Activated CD4-positive, alpha-beta T cell treated with anti-CD3 and anti-CD28 coated beads, Interleukin-2, amount 50 U/mL, for 48 hours (primary cell): ENCODE measurements at places on chromosomes 1 and 21.

DNA sequence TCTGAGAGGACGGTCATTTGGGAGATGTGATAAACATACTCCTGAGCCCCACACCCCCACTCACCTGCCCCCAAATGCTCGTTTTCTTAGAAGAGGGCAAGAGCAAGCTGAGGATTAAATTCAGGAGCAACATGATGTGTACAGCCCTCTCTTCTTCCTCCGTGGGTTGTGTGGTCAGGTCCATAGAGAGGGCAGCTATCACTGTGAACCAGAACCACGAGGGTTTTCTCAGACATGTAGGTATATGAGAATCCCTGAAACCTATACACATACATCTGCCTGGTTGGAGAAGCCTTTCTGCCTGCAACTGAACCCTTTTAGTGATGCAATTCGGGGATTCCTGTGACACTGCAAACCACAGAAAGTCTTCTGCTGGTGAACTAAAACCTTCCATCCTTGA is 38.9 kb downstream of the PGM1 start:
- DNase-seq, result no peak

- DNase-seq, result no peak
These were observed 124.8 kb downstream of the PRDM16 start for GRCh38 chr1:3193811-3194210.

- no peak for DNase-seq
These were observed 454.8 kb upstream of the ADAMTS5 start for GRCh38 chr21:27421654-27422053.

DNA sequence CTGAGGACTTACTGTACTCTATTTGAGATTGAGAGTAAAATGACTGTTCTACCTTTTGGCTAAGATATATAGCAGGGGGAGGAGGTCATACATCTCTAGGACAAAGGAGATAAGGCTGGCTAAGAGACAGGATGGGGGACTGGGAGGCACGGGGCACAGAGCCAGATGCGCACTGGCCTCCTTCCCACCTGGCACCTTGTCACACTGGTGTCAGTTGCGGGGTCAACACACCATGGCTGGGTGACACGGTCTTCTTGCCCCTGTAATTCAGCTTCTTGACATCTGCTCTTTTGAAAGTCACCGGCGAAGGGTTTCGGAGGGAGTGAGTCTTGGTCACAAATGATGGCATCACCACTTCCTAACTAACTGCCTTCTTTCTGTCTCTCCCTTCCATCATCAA is 177.3 kb downstream of the ZSCAN20 start:
- no peak for DNase-seq

DNA sequence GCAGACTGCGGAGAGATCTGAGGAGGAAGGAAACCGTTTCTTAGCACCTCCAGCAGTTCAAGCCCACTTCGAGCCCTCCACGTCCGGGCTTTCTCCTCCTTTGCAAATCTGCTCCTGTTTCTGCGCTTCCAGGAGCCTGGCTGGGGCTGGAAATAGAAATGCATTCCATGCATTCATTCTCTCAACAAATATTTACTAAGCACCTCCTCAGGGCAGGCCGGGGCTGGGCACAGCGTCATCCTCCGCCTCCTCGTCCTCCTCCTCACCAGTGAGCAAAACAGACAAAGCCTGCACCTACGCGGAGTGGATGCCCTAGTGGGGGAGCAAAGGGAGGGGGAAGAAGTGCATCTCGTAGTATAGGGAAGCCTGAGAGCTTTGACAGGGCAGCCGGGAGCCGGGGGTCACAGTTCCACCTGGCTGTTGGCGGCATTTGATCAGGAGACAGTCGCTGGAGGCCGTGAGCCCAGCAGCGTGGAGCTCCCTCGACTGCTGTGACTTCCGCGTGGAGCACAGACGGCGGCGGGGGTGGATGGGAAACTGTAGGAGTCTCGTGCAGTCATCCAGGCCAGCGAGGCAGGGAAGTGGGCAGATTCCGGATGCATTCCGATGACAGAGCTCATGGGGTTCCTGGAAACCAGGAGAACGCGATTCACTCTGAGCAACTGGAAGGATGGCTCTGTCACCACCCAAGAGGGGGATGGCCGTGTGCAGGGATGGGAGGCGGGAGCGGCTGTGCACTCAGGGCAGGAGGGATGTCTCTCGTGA is 93.5 kb downstream of the SIK1 start:
- DNase-seq, result no peak

DNA sequence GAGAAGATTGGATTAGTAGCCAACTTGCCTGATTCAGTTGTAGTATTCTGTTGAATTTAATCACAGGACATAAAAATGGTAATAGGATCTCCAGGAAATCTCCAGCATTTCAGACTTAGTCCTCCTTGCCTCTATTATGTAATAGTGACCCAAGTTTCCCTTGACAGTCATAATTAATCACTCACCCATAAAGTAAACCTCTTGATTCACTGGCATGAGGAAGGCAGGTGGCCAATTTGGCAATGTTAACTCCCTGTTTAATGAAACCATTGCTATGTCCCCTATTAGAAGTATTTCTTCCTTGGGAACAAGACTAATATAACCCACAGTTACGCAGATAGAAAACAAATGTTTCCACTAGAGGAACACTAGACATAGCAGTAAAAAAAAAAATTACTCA is 604.8 kb upstream of the CXADR start:
- no peak for DNase-seq

GRCh38 chr1:221711063-221711577 is 30.8 kb downstream of the DUSP10 start:
- no peak for DNase-seq

- no peak for DNase-seq
These were observed 23.0 kb upstream of the DNAJC11 start for GRCh38 chr1:6724517-6725141.

DNA sequence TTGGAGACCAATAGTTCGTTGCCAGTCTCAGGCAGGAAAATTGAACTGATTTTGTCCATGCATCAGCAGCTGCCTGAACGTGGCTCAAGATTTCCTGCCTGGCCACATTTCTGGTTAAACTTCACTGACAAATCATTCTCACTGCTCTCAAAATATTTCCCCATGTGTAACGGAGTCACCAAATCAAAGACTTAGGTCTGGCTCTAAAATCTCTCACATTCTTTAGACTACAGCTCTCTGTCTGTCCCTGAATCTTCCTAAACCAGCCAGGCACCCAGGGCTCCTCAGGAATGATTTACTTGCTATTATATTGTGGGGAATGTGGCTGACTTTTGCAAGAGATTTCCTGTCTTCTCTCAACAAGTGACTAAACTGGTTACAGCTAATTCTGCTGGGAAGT is 49.2 kb upstream of the GJA8 start:
- DNase-seq, result no peak

DNA sequence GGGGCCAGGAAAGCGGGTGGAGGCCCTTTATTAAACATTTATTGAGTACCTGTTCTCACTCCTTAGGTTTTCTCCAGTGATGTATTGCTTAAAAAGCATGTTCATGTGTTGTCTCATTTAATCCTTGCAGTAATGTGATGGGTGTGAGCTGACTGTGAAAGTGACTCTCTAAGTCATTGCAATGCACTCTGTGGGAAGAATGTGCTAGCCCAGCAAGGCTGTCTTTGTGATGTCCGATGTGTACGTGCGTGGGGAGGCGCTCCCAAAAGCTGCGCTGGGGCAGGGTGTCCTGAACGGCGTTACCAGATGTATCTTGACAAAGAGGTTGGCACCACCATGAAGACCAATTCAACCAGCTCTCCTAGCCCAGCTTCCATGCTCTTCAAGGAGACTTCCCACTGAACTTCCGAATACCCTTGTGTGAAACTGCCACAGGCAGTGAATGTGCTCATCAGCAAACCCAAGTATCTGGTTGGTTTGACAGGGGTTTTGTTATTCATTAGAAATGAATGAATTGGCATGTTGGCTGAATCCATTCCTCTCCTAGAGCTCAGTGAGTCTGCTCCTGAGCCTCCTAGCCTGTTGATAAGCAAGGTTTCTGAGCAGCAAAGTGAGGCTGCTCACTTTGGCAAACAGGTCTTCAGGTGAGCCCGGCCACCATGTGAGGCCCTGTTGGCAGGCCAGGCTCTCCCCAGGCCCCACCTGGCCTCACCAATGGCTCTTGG is 28.0 kb downstream of the NUAK2 start:
- DNase-seq, result no peak

- no peak for DNase-seq
These were observed 205.1 kb downstream of the PLPP3 start for GRCh38 chr1:56374026-56374974.

DNA sequence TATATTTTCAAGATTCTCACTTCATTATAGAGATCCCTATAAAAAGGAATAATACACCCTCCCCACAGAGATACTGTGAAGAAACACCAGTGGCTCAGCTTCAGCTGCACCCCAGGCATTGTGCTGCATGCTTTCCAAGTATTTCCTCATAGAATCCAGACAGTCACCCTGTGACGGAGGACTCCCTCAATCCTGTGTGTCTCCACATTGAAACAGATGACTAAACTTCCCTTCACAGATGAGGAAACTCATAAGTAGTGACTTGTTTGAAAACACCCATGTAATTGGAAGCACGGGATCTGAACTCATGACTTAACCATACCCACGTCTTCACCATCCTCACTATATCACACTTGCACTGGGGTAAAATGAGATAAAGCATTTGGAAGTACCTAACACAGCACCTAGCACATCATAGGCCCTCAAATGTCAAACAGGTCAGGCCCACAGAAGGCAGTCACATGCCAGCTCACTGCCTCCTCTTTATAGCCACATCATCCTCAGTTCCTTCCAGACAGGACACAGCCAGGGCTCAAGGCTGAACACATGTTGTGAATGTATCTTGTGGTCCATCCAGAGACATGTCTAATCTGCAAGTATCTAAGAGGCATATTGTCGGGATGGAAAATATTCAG is 55.2 kb downstream of the GPR161 start:
- no peak for DNase-seq

DNA sequence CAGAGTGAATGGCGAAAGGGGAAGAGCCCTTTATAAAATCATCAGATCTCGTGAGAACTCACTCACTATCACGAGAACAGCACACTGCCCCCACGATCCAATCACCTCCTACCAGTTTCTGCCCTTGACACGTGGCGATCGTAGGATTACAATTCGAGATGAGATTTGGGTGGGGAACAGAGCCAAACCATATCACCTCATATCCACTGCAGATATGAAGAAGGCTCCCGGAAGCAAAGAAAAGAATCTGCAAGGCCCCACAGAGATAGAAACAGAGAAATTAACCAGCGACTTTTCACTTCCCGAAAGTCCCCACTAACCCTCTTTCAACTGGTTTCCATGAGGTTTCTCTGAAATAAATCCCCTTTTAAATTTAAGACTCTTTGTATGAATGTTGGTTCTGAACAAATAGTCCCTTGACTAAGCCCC is 86.2 kb upstream of the IRF2BP2 start:
- DNase-seq, result no peak

DNA sequence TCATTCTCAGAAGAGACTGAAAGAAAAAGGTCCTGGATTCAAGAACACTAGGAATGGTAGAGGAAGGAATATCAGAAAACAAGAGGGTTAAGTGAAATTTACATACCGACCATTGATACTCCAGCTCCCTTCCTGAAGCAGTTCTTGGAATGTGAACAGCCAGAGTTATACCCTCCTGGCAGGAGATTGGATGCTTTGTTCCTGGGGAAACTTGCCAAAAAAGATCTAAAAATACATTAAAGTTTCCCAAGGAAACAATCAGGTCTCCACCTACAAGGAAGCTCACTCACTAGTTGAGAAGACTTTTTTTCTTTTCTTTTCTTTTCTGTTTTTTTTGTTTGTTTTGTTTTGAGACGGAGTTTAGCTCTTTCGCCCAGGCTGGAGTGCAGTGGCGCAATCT is 91.1 kb downstream of the HLX start:
- DNase-seq, result no peak

GRCh38 chr1:154502066-154502743 is at the start of the genes SHE and TDRD10:
TSS of gene SHE (minus strand) at chr1:154502412. CDS start at chr1:154502026, 386 bp downstream.
TSS of gene TDRD10 (plus strand) at chr1:154502219. CDS start at chr1:154506904, 4,685 bp downstream.
- no peak for DNase-seq

GRCh38 chr1:212074313-212074712 is 38.8 kb downstream of the DTL start:
- DNase-seq, result no peak

DNA sequence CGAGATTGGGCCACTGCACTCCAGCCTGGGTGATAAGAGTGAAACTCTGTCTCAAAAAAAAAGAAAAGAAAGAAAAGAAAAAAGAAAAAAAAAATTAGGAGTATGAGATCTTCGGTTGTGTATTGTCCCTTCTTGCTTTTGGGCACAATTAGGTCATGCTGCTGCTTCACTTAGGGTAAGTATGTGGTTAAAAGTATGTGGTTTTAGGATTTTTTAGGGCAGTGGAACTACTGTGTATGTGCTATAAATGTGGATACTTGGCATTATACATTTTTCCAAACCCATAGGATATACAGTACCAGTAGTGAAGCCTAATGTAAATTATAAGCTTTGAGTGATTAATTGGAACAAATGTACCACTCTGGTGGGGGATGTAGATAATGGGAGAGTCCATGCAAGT is 31.2 kb downstream of the VANGL2 start:
- no peak for DNase-seq

DNA sequence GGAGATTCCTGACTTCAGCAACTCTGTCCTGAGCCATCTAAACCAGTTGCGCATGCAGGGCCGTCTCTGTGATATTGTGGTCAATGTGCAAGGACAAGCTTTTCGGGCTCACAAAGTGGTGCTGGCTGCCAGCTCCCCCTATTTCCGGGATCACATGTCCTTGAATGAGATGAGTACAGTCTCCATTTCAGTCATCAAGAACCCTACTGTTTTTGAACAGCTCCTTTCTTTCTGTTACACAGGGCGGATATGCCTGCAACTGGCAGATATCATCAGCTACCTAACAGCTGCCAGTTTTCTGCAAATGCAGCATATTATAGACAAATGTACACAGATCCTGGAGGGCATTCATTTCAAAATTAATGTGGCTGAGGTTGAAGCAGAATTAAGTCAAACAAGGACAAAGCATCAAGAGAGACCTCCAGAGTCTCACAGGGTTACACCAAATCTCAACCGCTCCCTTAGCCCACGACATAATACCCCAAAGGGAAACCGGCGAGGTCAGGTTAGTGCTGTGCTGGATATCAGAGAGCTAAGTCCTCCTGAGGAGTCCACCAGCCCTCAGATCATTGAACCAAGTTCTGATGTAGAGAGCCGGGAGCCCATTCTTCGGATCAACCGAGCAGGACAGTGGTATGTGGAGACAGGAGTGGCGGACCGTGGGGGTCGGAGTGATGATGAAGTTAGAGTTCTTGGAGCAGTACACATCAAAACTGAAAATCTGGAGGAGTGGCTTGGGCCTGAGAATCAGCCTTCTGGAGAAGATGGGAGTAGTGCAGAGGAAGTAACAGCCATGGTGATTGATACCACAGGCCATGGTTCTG is 2.3 kb downstream of the ZBTB37 start:
- DNase-seq, result peak; percentile 53

- no peak for DNase-seq
These were observed 219.9 kb downstream of the TRABD2B start for GRCh38 chr1:47777322-47777721.

DNA sequence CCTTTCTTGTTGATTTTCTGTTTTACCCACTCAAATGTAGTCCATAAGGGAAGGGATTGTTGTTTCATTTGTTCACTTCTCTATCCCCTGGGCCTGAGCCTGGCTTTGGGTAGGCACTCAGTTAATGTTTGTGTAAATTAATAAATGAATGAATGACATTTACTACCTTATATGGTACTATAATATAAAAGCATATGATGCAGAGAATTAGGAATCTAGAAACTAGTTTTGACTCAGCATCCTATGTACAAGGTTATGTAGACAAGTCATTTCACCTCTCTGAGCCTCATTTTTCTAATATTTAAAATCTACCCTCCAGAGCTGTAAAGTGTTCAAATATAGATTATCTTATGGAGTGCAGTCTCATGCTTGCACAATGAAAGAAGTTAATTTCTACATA is 68.9 kb upstream of the S1PR1 start:
- DNase-seq, result no peak

GRCh38 chr1:232422898-232423297 is 207.0 kb downstream of the SIPA1L2 start:
- DNase-seq, result no peak
